ENCODE measurements at places on chromosomes 16 and 17. TPM values are rescaled to one million over a fixed set of nuclear protein-coding genes. Genes with fewer than 3 reads are reported as not detected.

TPSG1 gene
- not detected for total RNA-seq

ALDH3A2 gene
- total RNA-seq = 124 TPM

ZPBP2 gene
- total RNA-seq = not detected

C1QTNF8 gene
- 0.06 TPM for total RNA-seq

SYT17 gene
- 0.26 TPM for total RNA-seq

EDC4 gene
- 55.4 TPM for total RNA-seq

USP36 gene
- 17.8 TPM for total RNA-seq

ABCC6 gene
- total RNA-seq = 0.75 TPM

TBC1D3K gene
- not detected for total RNA-seq

HCRT gene
- not detected for total RNA-seq

SNX20 gene
- not detected for total RNA-seq

ZNF213 gene
- total RNA-seq = 5.7 TPM

GLTPD2 gene
- not detected for total RNA-seq

SULT1A3 gene
- total RNA-seq = 0.79 TPM

ABCC12 gene
- not detected for total RNA-seq

KRT24 gene
- total RNA-seq = not detected

KRTAP9-4 gene
- total RNA-seq = not detected

ANKFN1 gene
- 0.26 TPM for total RNA-seq

PER1 gene
- 10.9 TPM for total RNA-seq

CRISPLD2 gene
- total RNA-seq = 1.5 TPM

ADAM11 gene
- total RNA-seq = under 0.01 TPM

PRSS22 gene
- not detected for total RNA-seq

RASD1 gene
- 3.6 TPM for total RNA-seq

MEFV gene
- under 0.01 TPM for total RNA-seq

MAF gene
- total RNA-seq = 25.9 TPM

ETV4 gene
- total RNA-seq = 3.2 TPM

CDH15 gene
- total RNA-seq = 0.68 TPM
